Amniotic stem cell (primary cell): ENCODE measurements at places on chromosomes 1 and 21.

- DNase-seq = no peak
Measured at GRCh38 chr1:28718586-28719331, 18.0 kb upstream of the YTHDF2 start.

- peak; percentile 52 for DNase-seq
Measured at GRCh38 chr1:198443365-198444233, 96.9 kb downstream of the ATP6V1G3 start.

GRCh38 chr1:21914450-21914849 is 22.7 kb downstream of the HSPG2 start:
- DNase-seq = no peak

GRCh38 chr1:154416471-154417337 is 11.6 kb downstream of the IL6R start:
- no peak for DNase-seq

DNA sequence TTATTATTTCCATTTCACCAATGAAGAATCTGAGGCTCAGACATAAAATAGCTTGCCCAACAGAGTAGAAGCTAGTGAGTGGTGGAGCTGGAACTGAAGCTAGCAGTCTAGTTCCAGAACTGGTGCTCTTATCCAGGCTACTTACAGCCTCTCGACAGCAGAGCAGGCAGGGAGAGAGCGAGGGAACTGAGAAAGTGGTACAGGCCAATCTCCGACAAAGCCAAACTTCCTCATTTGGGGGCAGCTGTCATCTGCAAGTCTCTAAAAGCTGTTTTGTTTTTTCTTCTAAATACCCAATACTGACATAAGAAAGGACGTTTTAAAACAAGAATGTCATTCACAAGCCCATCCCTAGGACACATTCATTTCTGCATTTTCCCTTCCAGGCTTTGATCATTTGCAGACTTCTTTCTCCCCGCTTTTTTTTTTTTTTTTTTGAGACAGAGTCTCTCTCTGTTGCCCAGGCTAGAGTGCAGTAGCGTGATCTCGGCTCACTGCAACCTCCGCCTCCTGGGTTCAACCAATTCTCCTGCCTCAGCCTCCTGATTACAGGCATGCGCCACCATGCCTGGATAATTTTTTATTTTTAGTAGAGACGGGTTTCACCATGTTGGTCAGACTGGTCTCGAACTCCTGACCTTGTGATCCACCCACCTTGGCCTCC is 20.0 kb downstream of the YIPF1 start:
- DNase-seq = no peak

GRCh38 chr1:114154963-114155322 is 1.3 kb upstream of the SYT6 start:
- no peak for DNase-seq

- no peak for DNase-seq
Measured at GRCh38 chr1:162165528-162165927, 96.0 kb downstream of the NOS1AP start.

- no peak for DNase-seq
Measured at GRCh38 chr1:226984521-226985238, 44.6 kb downstream of the COQ8A start.

DNA sequence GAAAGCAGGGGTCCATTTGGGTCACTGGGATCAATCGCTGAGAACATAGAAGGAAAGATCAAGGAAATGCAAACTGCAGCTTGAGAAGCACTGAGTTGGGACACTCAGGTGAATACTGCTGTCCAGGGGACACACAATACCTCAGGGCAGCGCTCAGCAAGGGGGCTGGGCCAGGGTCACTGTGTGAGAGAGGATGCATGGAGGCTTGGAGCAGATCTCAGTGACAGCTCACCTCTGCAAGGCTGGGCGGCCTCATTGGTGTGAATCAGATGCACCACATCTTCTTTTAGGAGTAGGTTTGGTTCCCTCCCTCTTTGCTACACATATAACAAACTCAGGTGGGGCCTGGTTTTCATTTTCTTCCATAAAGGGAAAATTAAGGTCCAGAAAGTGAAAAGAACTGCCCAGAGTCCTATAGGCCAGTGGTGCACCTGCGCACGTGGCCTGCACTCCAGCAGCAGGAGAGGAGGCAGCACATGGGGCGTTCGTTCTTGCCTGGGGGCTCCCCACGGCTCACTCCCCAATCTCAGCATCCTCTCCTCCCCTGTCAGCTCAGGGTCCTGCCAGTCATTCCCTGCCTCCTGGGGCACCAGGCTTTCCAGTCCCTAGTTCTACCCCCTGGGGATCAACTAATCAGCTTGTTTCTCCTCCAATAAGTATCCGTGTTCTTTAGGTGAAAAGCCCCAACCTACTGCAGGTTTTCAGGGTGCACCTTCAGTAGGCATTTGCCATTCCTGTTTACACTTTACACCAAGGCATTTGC is 1.5 kb downstream of the A3GALT2 start:
- no peak for DNase-seq

- no peak for DNase-seq
Measured at GRCh38 chr1:178055779-178056471, 38.0 kb upstream of the RASAL2 start.

DNA sequence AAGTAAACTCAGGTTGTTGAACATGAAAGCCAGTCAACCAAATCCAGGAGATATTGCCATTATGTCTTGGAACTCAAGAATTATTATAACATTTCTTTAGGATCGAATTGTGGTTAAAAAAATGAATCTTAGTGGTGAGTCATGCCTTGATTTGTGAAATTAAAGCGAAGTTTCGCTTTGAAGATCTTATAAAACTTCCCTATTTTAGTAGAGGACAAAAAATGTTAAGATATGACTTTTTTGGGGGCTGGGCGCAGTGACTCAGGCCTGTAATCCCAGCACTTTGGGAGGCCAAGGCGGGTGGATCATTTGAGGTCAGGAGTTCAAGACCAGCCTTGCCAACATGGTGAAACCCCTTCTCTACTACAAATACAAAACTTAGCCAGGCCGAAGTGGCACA is 39.5 kb upstream of the PTBP2 start:
- DNase-seq = no peak

DNA sequence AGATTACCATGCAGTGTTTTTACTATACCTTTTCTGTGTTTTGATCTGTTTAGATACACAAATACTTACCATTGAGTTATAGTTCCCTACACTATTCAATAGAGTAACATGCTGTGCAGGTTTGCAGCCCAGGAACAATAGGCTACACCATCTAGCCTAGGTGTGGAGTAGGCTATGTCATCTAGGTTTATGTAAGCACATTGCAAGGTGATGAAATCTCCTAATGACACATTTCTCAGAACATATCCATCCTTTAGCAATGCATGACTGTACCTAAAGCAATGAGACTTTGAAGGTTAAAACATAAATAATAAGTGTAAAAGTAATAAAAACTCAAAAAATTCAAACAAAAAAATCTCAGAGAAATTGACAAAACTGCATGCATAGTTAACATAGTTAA is 358.6 kb downstream of the USH2A start:
- DNase-seq = no peak

GRCh38 chr1:93969887-93970286 is 60.7 kb upstream of the GCLM start:
- DNase-seq = no peak

DNA sequence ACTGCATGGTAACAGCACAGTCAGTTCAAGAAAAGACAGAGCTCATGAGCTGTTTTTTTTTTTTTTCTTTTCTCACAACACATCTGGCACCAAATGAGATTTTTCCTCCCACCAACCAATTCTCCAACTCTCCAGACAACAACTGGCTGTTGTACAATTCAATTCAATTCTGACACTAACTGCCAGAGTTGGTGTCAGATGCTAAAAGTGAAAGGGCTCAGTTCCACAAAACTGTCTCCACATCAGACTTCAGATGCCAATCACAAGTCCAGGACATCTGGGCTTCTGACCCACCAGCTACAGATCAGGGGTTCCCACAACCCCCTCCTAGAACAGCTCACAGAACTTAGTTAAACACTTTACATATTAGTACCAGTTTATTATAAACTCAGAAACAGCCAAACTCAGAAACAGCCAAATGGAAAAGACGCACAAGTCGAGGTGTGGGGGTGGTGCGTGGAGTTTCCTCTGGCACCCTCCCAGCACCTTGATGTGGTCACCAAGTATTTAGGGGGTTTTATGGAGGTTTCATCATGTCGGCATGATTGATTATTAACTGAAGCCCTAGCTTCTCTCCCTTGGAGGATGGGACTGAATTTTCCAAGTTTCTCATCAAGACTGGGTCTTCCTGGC is 39.2 kb upstream of the LRRC8D start:
- DNase-seq = no peak

DNA sequence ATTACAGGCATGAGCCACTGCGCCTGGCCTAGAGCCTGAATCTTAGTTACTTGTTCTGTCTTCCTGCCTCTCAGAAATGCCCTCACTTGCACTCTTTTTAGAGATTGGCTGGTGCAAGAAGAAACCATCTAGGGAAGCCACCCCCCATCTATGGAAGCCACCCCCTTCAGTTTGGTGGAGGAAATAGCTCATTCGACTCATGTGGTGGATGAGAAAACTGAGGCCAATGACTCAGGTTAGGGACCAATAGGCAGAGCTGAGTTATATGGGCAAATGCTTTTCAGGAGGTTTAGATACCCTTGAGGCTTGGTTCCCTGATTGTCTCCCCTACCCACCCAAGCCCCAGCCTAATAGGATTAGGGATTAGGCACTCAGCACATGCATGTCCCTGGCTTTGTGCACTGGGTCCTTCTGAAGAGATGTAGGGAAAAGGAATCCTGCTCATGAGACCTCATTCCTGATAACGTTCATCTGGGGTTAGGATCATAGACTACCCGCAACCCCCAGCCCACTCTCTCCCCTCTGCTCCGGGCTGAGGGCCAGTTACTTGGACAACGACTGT is 77.1 kb downstream of the PAX7 start:
- DNase-seq = no peak
